ENCODE measurements at places on chromosomes 3 and 15.

GRCh38 chr3:72625602-72626337, 222.5 kb downstream of the SHQ1 start:
- DNase-seq, result no peak

DNA sequence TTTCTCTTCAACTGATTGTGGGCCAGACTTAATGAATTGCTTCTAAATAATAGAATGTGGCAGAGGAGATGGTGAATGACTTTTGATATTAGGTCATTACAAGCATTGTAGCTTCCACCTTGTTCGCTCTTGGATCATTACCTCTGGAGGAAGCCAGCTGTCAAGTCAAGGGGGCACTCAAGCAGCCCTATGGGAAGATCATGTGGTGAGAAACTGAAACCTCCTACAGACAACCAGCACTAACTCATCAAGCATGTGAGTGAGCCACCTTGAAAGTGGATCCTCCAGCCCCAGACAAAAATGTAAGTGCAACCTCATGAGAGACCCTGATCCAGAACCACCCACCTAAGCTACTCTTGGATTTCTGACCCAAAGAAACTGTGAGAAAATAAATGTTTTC, 109.8 kb upstream of the TBC1D5 start:
- DNase-seq, result no peak

- no peak for DNase-seq
These were observed 129.9 kb upstream of the SAMMSON start for GRCh38 chr3:69869643-69870042.

- no peak for DNase-seq
These were observed 4.1 kb upstream of the TBC1D23 start for GRCh38 chr3:100256731-100257151.

DNA sequence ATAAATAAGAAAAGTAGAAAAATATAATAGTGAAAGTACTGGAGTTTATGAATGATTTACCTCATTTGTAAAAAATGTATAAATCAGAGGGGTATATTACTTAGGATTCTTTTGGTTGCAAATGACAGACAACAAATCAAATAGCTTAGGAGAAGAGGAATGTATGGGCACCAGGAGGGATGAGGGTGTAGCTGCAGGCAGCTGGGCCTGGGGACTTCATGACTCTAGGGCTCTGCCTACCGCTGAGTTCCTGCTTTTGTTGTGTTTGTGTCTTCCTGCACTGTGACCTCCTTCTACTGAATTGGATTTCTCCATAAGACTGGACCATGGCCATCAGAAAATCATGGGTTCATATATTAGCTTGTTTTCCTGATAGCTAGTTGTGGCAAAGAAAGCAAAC, 27.9 kb upstream of the PDE8A start:
- DNase-seq, result no peak

GRCh38 chr15:57044970-57045369, 126.5 kb downstream of the TCF12 start:
- no peak for DNase-seq

DNA sequence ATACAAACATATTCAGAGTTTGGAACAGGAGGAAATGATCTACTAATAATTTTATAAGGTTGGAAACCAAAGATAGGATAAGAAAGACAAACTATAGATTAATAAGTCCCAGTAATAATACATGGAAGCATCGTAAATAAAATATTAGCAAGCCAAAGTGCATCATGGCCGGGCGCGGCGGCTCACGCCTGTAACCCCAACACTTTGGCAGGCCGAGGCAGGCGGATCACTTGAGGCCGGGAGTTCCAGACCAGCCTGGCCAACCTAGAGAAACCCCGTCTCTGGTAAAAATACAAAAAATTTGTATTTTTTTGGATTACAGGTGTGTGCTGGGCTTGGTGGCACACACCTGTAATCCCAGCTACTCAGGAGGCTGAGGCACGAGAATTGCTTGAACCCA, 14.9 kb downstream of the MUC4 start:
- no peak for DNase-seq
